ENCODE measurements at places on chromosomes 11 and 22. TPM values are rescaled to one million over a fixed set of nuclear protein-coding genes. Genes with fewer than 3 reads are reported as not detected.
A peak's percentile ranks its signal among the peaks of the same experiment; 100 is the strongest.

- DNase-seq = no peak
Observed at GRCh38 chr11:76075716-76076115, 130.6 kb downstream of the WNT11 start.

DNA sequence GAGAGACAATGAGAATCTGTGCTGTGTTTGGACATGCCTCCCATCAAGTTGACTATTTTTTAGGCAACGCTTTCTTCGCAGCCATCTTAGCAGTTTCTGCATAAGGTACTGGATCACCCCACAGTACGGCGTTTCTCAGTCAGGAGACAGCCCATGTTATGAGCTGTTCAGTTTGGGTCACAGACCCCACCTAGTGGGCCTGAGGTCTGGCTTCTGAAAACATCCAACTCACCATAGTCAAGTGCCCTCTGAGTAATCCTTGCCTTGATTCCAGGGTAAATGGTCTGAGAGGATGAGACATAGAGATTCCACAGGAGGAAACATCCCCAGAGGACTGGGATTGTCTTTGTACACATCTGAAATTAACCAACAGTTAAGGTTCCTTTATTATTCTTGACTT, 7.2 kb downstream of the BPIFC start:
- no peak for DNase-seq

DNA sequence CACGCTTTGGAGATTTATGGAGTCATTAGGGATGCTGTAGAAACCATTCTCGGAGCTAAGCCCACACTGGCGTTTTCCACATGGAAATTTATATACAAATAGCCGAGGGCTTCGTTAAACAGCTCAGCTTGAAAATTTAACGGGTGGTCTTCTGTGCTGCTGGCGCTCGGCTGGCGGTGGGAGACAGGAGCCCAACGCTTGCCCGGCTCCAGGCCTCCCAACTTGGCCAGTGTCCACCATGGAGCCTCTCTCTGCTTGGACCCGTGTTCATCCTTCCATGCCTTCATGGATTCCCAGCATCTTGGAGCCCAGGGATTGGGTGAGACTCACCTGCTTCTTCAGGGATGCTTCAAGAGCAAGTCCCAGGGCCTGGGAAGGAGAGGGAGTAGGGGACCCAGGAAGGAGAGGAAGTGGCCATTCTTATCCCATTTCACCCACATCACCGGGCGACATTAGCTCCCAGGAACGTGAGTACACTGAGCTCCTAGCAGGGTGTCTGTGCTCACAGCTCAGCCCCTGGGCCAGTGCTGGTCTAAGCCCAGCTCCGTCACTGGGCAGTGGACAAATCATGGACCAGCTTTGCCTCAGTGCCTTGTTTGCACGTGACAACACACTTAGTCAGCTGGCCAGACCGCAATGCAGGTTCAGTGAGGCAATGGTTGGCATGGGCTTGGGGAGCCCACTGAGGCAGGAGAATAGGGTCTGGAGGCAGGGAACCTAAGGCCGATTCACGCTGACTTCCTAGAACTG, 944.3 kb downstream of the BRD1 start:
- DNase-seq = no peak

DNA sequence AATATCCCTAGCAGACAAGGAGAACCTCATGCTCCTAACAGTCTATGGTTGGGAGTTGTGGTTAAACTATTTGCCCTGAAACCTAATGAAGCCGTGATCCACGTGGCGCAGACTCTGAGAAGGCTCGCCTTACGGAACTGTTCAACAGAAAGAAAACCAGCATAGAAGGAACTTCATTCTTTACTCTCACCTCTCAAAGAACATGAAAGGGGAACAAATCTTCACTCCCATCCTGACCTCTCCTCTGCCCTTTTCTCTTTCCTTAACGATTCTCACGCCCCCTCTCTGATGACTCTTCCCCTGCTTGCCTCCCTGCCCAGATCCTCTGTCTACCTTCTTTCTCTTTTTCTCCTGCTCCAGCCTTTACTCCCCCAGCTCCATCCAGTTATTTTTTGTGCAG, 54.2 kb downstream of the IRAG1 start:
- DNase-seq = no peak

GRCh38 chr11:134144744-134145143, 75.9 kb downstream of the JAM3 start:
- DNase-seq = no peak

DNA sequence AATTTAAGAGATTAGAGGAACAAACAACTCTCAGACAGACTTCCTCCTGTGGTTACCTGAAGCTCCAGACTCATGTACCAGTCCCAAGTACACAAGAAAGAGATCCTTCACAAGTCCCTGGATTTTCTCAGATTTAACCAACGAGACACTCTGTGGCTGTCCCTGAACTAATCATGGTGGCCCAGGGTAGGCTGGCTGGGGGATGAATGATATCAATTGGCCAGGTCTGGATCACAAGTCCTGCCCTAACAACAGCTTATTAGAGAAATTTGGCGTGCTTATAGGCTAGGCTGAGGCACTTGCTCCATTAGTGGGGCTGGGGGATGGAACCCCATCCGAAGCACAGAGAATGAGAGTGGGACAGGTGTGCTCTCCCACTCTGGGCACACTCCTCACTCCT, 22.1 kb downstream of the HEPHL1 start:
- no peak for DNase-seq

DNA sequence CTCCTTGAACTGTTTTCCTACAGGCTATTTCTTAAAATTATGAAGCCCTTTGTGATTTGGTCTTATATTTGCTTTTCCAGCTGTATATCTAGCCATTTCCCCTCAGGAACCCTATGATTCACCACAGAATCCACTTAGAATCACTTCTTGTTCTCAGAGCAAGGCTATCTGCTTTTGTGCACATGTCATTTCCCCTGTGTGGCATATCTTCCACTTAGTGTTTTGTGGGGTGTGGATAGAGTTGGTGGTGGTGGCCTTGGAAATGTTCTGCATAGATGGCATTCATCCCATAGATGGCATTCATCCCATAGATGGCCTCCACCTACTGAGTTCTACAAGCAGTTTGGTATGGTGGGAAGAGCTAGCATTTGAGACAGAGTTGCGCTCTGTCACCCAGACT, 44.7 kb downstream of the SWAP70 start:
- no peak for DNase-seq

DNA sequence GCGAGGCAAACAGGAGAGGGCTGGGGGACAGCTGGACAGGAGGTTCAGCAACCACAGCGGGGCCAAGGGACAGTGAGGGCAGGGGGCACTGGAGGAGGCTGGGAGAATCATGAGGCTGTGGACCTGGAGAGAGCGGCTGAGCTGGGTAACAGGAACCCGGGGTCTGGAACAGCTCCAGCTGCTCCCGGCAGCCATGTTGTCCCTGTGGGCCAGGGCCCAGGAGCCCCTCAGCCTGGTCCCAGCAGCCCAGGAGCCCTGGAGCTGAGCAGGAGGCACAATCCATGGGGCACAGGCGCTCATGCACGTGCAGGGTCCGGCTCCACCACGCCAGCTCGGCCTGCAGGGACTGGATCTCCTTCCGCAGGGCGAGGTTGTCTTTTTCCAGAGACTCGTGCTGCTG, 7.4 kb downstream of the BATF2 start:
- DNase-seq = no peak

DNA sequence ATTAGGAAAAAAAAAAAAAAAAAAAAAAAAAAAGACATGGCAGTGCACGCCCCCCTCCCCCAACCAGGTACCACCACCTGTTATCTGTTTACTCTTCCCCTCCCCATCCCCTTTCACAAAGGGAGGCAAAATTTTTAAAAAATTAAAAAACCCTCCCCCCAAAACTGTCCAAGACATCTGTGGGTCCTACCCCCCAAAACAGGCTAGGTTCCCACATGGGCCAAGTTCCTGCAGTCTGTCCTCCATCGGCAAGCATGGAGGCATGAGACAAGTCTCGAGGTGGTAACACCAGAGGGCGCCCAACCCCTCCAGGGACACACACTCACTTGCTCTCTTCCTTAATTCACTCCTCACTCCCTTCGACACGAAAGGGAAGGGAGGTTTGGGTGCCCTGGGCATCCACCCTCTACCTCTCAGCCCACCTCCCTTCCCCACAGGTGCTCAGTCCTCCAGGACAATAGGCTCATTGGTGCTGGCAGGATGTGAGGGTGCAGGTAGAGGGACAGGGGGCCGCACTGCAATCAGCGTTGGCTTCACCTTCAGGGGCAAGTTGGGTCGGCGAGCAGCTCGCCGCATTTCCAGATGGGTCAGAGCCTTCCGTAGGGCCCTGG, 2.2 kb upstream of the TUT1 start:
- DNase-seq = peak; percentile 74

- DNase-seq = no peak
Observed at GRCh38 chr11:36019722-36020121, 75.9 kb downstream of the LDLRAD3 start.

- DNase-seq = no peak
Observed at GRCh38 chr11:62186195-62186594, 3.8 kb upstream of the SCGB1D1 start.

- DNase-seq = no peak
Observed at GRCh38 chr11:75349521-75350116, 1.8 kb downstream of the ARRB1 start.

GRCh38 chr11:90646266-90646665, 423.4 kb upstream of the CHORDC1 start:
- no peak for DNase-seq

GRCh38 chr11:19802773-19803293, 90.2 kb downstream of the NAV2 start:
- peak; percentile 36 for DNase-seq

DNA sequence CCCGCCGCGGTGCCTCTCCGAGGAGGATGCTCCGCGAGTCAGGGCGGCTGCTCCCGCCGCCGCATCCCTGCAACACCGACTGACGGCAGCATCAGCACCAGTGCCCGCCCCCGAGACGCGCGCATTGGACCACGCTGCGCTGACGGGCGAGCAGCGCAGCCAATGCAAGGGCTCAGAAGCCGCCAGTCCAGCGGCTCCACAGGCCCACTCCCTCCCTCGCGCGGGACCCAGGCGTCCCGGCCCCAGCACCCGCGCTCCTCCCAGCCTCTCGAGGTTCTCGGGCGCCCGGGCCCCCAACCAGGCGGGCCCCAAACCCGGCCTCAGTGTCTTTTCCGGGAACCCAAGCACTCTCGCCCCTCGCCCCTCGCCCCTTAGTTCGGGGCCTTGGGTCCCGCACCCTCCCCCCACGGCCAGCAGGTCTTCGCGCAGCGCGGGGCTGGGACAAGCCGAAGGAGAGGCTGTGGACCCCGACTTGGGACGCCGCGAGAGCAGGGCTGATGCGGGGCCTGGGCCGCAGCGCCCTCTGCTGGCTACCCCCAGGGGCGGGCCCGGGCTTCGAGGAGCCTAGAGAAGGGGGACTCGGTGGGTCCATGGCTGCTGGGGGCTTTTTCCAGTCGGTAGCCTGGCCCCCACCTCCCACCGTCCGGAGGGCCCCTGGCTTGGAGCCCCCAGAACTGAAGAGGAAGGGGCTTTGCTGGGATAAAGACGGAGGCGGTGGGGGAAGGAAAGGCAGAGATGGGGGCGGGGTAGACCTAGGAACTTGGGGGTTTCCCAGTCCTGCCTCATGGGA, at the start of gene NRXN2:
NRXN2 (minus strand) TSS at position 81 of the 790 bp plus-strand sequence. CDS start 9,498 bp downstream, outside the sequence.
- DNase-seq = peak; percentile 81

OR10A6 gene
- total RNA-seq = not detected

NTM gene
- 0.26 TPM for total RNA-seq

MMP1 gene
- total RNA-seq = 34.8 TPM

DAGLA gene
- total RNA-seq = 7.0 TPM

MAPK12 gene
- total RNA-seq = 3.9 TPM

All from body of pancreas (tissue), 4 donors.